SK-MEL-5 (cell line): ENCODE measurements at places on chromosomes 6 and 20. TPM values are rescaled to one million over a fixed set of nuclear protein-coding genes. Genes with fewer than 3 reads are reported as not detected.

The GHRH gene
- not detected in 2 replicates for total RNA-seq

The TMEM244 gene
- not detected in 2 replicates for total RNA-seq

The ZSCAN31 gene
- total RNA-seq: 2.3 and 4.3 TPM in 2 replicates

The BPI gene
- total RNA-seq: not detected in 2 replicates

The LAMA2 gene
- 1.3 TPM in 2 replicates for total RNA-seq

The MAK gene
- 0.26 and 0.29 TPM in 2 replicates for total RNA-seq

The DLK2 gene
- total RNA-seq: 0.48 and 0.83 TPM in 2 replicates

The C20orf204 gene
- 0.37 and 0.59 TPM in 2 replicates for total RNA-seq

The SLC35D3 gene
- total RNA-seq: not detected in 2 replicates

The OPN5 gene
- total RNA-seq: not detected in 2 replicates

The TREM1 gene
- not detected in 2 replicates for total RNA-seq

The MLN gene
- total RNA-seq: not detected in 2 replicates

The UNC5CL gene
- total RNA-seq: 0.08 and 0.16 TPM in 2 replicates

The POM121L2 gene
- total RNA-seq: 0.05 TPM in 1 of 2 replicates, not detected in the other

The OR2J2 gene
- not detected in 2 replicates for total RNA-seq

The DEFB112 gene
- total RNA-seq: not detected in 2 replicates

- no peak for DNase-seq
These were observed 19.3 kb downstream of the RBM38 start for GRCh38 chr20:57410398-57410920.

DNA sequence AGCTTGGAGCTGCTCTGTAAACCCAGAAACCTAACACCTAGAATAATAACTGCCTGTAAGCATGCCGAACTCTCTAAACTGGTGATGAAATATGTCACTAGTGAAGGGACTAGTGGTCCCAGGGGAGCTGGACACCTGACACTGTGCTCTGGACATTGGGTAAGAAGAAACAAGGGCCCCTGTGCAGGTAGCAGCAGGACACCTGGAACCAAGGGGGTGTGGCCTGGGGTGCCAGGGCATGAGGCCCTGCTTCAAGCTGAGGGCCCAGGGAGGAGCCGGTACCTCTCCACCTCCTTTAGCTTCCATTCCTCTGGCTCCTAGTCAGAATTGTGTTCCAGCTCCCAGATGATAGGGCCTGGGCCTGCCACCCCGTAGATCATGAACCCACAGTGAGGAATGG lies 263.2 kb downstream of the OGFRL1 start:
- DNase-seq: no peak

DNA sequence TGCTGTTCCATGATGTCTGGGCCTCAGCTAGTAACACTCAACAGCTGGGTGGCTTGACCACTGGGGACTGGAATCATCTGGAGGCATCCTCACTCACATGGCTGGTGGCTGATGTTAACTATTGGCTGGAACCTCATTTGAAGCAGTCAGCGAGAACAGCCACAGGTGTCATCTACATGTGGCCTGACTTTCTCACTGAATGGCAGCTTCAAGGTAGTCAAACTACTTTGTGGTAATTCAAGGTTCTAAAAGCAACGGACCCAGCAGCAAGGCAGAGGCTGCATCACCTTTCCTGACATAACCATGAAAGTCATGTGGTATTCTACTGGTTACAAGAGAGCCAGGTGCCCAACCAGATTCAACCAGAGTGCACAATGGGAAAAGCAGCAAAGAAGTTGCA lies 115.9 kb upstream of the DST start:
- no peak for DNase-seq

GRCh38 chr6:36129941-36130666 lies at the start of gene MAPK13:
Gene MAPK13 (plus strand): TSS chr6:36130513. CDS start chr6:36130583, 70 bp downstream.
- DNase-seq: no peak

GRCh38 chr20:58772786-58773185 lies 77.9 kb downstream of the GNAS-AS1 start:
- DNase-seq: no peak

DNA sequence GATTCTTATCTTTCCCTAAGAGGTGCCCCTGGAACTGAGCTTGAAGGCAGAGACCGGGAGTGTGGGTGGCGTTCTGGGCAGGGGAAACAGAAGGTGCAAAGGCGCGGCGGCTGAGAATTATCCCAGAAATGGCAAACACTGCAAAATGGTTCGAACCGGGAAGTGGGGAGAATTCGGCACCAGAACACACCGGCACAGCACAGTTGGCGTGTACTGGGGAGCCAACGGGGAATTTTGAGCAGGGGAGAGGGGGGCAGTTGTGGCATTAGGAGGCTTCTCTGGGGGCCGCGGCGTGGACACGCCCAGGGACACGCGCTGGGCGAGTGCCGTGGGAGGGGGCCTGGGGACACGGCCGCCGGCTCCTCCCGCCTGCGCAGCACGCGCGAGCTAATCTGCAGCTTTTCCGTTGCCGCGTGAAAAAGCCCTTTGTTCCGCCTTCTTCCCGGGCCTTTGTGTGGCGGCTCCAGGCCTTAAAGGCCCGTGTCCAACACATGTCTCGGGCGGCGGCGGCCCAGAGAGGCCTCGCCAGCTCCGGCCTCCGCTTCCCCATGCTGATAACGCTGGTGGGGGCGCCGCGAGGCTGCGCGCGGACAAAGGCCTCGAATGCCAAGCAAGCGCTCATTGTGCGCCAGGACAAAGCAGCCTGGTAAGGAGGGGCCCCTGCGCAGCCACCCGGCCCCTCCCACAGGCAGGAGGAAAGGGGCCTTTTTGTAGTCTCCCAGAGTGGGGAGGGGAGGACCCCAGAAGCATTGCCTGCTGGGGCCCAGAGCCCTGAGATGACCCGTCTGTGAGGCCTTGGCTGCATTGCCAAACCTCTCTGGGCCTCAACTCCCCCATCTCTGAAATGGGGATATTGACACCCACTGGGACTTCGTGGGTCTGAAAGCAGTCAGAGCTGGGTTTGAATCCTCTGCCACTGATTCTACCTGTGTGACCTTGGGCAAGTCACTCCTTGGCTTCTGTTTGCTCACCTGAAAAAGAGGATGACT lies 82.8 kb downstream of the CD40 start:
- peak; percentile 28 for DNase-seq

DNA sequence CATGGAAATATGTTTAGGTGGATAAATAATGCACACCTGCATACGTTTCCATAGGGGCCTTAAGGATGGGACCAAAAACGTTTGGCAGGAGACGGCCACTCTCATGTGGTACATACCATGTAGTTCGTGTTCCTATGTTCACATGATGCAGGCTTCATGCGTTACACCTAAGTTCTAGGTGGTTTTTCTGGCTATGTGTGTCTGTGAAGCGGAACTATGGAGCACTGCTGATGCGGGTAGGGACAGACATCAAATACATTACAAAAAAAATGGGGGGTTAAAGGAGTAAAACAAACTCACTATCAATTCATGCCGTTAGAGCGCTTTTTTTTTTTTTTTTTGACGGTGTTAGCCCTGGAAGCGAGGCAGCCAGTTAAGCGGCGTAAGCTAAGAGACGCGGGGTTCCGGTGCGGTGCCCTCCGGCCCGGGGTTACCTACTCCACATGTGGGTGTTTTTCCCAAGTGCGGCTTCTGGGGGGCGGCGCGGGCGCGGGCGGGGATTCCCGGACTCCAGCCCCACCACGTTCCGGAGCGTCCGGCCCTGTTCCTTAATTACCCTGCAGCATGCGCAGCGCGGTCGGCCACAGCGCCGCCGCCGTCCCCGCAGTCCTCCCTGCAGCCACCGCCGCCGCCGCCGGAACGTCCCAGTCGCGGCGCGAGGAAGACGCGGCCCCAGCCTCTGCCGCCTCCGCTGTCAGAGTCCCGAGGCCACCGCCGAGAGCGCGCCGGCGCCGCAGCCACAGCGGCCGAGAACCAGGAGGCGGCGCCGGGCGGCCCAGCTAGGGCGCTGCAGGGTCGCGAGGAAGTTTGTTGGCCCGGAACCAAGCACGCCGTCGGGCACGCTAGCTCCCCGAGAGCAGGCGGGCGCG lies 648 bp downstream of the COL19A1 start:
- DNase-seq: peak; percentile 45

DNA sequence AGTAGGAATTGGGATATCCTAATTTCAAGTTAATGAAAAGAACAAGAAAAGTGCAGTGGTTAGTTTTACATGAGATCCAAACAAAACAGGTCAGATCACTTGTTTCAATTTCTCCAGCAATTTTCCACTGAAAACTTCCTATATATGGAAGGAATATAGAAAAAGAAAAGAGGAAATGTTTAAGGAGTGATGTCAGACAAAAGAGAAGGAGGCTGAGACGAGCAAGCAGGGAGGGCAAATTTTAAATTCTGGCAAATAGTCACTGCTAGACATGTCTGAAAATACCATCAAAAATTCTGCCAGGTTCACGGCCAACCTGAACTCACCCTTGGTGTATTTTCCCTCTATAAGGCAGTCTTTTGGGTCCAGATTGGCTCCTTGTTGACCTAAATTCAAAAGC lies 9.5 kb upstream of the NUP153 start:
- DNase-seq: no peak

GRCh38 chr6:128712898-128713297 lies 170.0 kb upstream of the LAMA2 start:
- no peak for DNase-seq

GRCh38 chr20:19807191-19807945 lies 49.3 kb downstream of the RIN2 start:
- no peak for DNase-seq

DNA sequence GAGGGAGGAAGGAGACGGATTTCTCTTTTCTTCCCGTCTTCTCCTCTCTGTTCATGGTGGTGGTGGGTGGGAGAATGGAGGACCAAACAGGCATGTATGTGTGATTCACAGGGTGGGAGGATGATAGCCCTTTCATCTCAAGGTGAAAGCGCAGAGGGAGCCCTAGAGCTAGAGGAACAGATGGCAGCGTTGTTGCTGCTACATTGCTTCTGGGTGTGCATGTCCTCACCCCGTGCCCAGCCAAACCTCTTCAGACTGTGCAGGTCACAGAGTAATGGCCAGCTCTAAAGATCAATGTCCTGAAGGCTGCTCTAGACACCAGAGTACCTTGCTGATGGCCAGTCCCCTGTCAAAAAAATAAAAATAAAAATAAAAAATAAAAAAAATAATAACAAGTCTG lies 301.8 kb downstream of the TBC1D7 start:
- DNase-seq: no peak

DNA sequence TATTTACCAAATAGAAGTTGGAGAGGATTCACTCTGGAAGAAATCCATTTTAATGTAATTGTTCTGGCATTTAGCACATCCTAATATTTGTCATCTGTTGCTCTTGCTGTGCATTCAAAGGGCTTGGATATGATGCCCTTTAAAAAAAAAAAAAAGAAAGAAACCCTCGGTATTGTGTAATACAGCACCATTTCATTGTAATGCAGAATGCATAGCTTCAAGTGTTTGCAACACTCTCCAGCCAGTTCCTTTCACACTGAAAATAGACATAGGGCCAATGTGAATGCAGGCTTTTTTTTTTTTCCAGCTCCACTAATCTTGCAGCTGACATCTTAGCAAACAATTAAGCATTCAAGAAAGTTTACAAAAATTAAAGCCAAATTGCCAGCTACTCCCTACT lies 197.4 kb upstream of the POU3F2 start:
- no peak for DNase-seq

- no peak for DNase-seq
These were observed 38.8 kb downstream of the ELOVL5 start for GRCh38 chr6:53309901-53310300.

- no peak for DNase-seq
These were observed 18.4 kb downstream of the EYA4 start for GRCh38 chr6:133259561-133259960.

DNA sequence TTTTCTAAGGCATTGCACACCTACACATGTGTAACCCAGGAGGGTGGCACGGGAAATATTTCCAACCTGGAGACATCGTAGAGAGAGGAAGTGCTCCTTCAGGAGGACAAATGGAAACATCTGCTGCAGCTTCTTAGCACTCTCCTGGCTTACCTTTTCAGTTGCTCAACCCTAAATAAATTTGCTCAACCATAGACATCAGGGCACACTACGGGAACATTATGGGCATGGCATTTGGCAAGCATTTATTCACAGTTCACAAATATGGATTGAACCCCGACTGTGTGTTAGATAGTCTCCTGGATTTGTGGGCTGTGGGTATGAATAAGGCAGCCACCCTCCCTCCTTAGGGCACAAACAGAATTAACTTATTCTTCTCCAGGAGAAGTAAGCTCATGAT lies 118.7 kb downstream of the SOX4 start:
- DNase-seq: no peak

- peak; percentile 49 for DNase-seq
These were observed 8.7 kb upstream of the GTF3C6 start for GRCh38 chr6:110949679-110950285.

DNA sequence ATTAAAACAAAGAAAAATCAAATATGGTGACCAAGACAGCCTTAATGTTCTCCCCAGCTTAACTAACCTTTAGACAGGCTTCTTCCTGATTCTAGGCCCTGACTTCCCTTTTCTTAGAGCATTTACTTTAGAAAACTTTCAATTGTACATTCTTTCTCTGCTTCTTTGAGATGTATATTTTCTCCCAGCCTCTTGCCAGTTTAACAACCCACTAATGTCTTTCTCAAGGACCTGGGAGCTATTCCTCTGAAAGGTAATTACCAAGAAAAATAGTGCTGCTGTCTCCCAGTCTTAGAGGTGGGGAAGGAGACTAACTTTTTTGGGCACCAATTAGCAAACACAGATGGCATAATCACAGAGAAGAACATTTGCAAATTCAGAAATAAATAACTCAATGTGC lies 62.8 kb upstream of the KCNQ5 start:
- DNase-seq: no peak

- no peak for DNase-seq
These were observed 61.8 kb downstream of the APCDD1L start for GRCh38 chr20:58453391-58453790.

- DNase-seq: no peak
These were observed 99.3 kb upstream of the PMEPA1 start for GRCh38 chr20:57809149-57809548.

GRCh38 chr6:14313248-14313647 lies 195.7 kb downstream of the CD83 start:
- DNase-seq: no peak

DNA sequence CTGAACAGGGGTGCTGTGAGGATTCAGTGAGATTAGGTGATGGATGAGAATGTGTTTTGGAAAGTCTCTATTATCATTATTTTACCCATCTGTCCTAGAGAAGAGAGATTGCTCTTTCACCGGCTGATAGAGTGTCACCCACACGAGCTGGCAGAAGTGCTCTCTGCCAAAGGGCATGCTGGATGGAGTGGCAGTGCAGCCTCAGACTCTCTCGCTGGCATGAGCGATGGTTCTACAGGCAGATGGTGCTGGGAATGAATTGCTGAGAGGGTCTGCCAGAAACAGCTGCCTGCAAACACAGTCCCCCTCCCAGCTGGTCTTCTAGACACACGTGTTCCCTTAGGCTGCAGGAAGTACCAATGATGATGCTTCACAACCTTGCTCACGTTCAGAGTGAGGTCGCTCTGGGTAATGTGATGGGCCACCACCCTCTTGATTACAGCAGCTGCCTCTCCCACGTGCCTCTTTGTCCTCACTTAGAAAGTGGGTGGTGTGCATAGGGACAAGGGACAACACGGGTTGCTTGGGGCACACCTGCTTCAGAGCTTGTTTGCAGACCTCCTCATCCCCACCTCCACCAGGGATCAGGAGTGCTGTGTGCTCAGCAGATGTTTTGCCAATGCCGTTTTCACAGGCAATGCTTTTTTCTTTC lies 84.7 kb downstream of the FOXA2 start:
- DNase-seq: no peak
